ENCODE measurements at places on chromosomes 2 and 18.

DNA sequence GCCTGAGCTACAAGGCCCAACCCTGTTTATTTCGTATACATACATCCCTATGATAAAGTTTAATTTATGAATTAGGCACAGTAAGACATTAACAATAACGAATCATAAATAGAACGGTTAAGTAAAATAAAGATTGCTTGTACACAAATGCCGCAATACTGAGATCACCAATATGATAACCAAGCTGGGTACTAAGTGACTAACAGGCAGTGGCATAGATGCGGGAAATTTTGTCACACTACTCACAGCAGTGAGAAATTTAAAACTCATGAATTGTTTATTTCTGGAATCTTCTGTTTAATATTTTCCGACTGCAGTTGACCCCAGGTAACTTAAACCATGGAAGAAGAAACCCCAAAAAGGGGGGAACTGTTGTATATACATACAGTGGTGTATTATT is 33.4 kb downstream of the NEURL3 start:
- DNase-seq, result no peak

DNA sequence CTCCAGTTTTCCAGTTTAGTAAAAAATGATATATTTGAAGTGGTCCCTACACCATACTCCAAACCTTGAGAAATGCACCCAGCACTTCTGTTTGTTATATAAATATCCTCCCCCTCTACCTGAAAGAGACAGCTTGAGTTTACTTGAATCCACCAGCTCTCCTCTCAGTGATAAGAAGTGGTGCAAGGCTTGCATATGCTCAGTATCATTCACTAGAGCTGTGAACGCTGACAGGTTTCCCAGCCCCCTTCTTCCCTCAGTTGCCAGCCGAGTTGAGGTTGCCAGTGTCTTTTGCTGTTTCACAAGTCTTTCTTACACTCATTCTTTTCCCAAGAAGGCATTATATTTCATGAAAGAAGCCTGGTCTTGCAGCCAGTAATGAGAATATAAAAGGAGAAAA is 880.0 kb downstream of the LRRTM4 start:
- DNase-seq, result no peak

GRCh38 chr18:5582076-5582475 is 38.3 kb upstream of the EPB41L3 start:
- no peak for DNase-seq

- no peak for DNase-seq
These were observed 176.7 kb downstream of the IKZF2 start for GRCh38 chr2:212974692-212975091.

DNA sequence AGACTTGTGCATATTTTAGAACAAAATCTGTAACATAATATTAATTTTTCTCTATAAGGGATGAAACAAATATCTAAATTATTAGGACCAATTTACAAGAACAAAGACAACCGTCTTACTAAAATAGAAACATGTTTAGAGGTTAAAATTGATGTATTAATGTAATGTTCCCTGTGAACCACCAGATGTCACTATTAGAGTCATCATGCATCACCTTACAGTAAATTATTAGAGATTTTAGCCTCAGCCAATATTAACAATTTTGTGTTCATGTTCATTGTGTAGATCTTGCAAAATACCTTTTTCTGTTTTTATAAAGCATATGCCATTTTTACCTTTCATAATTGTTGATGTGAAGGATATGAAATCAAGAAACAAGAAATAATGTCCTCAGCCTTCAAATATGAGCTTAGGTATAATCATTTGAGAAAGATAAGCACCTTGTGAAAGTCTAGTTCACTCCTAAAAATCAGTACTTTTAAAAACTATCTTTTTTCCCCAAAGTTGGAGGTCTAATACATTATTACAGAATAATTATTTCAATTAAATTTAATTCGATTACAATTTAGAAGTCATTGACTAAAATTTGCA is 344.3 kb upstream of the KCNH7 start:
- no peak for DNase-seq

DNA sequence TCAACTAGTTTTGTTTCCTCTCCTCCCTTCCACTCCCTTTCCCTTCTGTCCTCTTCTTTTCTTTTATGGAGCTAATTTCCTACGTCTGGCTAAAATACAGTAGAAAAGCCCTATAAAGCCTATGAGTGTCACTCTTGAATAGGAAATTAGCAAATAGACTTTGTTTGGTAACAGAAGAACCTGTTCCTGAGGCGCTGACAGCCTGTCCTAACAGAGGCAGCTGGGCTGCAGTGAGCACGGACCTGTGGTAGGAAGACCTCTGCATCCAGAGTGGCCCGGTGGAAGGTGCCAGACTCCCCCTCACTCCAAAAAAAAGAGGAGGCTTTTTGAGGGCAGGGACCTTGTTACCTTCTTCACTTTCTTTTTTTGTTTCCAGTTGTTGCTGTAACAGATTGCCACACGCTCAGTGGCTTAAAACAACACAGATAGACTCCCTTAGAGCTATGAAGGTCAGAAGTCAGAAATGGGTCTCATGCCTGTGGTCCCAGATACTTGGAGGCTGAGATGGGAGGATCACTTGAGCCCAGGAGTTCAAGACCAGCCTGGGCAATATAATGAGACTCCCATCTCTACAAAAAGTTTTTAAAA is 81.2 kb upstream of the TXNDC2 start:
- no peak for DNase-seq

- no peak for DNase-seq
These were observed 836 bp downstream of the STK11IP start for GRCh38 chr2:219598308-219599078.

- no peak for DNase-seq
These were observed 107.8 kb downstream of the MSH2 start for GRCh38 chr2:47510745-47511144.

DNA sequence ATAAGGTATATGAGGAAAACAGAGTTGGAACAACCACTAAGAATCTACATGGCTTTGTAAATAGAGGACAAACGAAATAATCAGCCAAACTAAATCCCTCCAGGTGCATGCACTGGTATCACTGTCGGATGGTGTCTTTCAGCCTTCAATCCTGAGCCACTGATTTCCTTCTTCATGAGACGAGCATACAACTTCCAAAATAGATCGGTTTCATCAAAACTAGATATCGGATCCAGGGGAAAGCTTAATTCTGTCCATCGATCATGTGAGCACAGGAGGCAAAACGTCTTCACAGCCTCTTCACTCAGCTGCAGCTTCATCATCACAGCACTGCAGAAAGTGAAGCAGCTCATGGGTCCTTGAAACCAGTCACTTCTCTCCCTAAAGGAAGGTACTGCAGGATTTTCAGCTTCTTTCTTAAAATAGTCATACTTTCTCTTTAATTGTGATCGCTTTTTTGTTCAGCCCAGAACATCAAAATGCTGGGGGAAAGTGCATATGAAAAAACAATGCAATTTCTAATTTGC is 80.5 kb downstream of the DTNB start:
- DNase-seq, result no peak

GRCh38 chr2:32271063-32271462 is 6.4 kb upstream of the NLRC4 start:
- DNase-seq, result no peak

DNA sequence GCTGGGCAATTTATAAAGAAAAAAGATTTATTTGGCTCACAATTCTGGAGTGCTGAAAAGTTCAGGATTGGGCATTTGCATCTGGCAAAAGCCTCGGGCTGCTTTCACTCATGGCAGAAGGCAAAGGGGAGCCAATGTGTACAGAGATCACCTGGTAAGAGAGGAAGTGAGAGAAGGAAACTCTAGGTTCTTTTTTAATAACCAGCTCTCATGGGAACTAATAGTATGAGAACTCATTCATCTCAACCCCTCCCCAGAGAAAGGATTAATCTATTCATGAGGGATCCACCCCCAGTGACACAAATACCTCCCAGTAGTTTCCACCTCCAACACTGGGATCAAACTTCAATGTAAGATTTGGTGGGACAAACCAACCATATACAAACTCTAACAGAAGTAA is 129.0 kb downstream of the EVA1A start:
- no peak for DNase-seq

- DNase-seq, result no peak
These were observed 62.1 kb upstream of the PGAP1 start for GRCh38 chr2:196988639-196989038.

GRCh38 chr2:230706053-230706521 is 6.6 kb upstream of the CAB39 start:
- DNase-seq, result no peak

- DNase-seq, result no peak
These were observed 41.6 kb upstream of the OTOF start for GRCh38 chr2:26519396-26520147.

DNA sequence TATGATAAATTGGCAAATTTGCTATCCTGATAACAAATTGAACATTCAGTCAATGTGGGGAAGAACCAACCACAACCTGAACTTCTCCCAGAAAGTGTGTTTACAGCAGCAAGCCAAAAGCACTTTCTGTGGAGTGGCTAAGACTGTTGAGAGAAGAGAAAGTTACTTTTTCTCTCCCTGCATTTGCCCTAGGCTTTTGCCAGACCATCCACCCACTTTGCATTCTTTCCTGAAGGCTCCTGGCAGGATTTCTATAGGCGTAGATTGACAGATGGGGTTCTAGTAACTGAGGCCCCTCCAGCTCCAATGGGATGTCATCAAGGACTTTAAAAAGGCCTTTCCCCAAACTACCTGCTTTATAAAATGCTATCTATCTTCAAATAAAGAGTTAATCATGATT is 215.2 kb downstream of the GULP1 start:
- no peak for DNase-seq

GRCh38 chr2:31038385-31038784 is 99.9 kb downstream of the GALNT14 start:
- no peak for DNase-seq

- DNase-seq, result no peak
These were observed 221.6 kb downstream of the CYP26B1 start for GRCh38 chr2:71926089-71926447.

DNA sequence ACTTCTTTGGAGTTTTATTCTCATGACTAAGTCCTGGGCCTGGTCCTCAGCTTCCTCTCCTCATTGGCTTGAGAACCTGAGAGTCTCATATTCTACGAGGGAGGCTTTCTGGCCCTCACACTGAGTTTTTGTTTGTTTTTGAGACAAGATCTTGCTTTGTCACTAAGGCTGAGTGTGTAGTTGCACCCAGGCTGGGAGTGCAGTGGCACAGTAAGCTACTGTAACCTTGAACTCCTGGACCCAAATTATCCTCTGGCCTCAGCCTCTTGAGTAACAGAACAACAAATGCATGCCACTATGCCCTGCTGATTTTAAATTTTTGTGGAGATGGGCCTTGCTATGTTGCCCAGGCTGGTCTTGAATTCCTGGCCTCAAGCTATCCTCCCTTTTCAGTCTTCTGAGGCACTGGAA is 22.6 kb downstream of the PRKRA start:
- DNase-seq, result no peak
